ENCODE measurements at places on chromosomes 4 and X.

- DNase-seq, result no peak
Observed at GRCh38 chr4:188934320-188934962, 795.2 kb downstream of the TRIML1 start.

DNA sequence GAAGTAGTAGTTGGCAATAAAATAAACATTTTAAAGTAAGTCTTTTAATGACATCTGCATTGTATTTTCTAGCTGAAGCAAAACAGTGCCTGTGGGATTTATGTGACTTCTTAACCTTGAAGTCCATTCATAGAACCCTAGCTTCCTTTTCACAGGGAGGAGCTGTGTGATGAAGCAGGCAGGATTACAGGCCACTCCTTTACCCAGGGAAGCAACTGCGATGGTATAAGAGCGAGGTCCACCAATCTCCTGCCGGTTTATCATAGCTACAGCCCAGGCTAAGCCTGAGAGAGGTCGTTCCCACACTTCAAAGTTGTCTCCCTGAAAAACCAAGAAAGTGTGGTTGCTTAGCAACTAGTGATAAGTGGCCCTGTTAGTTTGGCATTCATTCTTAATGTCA is 7.0 kb downstream of the RPL36A start:
- no peak for DNase-seq

GRCh38 chr4:22635692-22636091 is 57.0 kb upstream of the GBA3 start:
- DNase-seq, result no peak

- DNase-seq, result no peak
Observed at GRCh38 chrX:149950681-149951080, 12.4 kb upstream of the EOLA2 start.

- DNase-seq, result no peak
Observed at GRCh38 chr4:110540982-110541451, 65.1 kb downstream of the ENPEP start.

GRCh38 chrX:34956916-34957315 is 14.3 kb downstream of the FAM47B start:
- no peak for DNase-seq

- DNase-seq, result no peak
Observed at GRCh38 chr4:68907245-68907644, 44.4 kb downstream of the UGT2A3 start.

- peak; percentile 1 for DNase-seq
Observed at GRCh38 chr4:53196882-53197771, 168.7 kb downstream of the SCFD2 start.

DNA sequence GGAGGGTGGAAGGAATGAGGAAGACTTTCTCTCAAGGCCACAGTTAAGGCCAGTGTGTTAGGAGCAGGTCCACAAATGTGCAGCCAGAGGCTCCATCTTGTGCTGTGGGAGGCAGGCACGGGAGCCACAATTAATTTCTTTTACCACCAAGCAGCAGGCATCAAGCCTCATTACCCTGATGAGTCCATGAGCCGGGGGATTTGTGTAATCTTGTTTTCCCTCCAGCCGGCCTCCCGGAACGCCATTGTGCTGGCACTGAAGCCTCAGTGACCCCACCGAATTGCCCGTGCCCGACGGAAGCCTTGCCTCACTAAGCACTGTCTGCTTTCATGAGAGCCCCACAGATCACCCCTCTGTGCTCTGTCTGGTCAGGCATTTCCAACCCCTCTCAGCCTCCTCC is 154.7 kb upstream of the STX18 start:
- DNase-seq, result no peak

- no peak for DNase-seq
Observed at GRCh38 chr4:121688701-121689100, 8.1 kb downstream of the ANXA5 start.

DNA sequence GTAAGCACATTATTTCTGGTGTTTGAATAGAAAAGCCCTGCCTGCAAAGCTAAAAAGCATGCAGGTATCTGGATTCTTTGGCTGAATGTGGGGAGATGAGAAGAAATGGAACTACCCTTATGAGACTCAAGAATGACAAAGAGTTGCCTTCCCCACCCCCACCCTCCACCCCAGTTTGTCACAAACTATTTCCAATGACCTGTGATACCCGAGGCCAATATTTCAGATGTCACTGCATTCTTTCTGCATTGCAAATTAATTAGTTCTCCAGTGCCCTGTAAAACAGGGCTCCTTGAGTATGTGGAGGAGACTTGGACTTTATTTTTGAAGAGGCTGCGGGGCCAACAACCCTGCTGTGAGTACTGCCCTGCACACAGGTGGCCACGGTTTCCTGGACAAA is 116.4 kb downstream of the ZNF827 start:
- DNase-seq, result no peak

GRCh38 chr4:182826391-182826790 is 90.8 kb downstream of the DCTD start:
- DNase-seq, result no peak

GRCh38 chr4:164937576-164938270 is 39.7 kb downstream of the TRIM61 start:
- no peak for DNase-seq

- no peak for DNase-seq
Observed at GRCh38 chr4:13856387-13856786, 228.9 kb upstream of the BOD1L1 start.

DNA sequence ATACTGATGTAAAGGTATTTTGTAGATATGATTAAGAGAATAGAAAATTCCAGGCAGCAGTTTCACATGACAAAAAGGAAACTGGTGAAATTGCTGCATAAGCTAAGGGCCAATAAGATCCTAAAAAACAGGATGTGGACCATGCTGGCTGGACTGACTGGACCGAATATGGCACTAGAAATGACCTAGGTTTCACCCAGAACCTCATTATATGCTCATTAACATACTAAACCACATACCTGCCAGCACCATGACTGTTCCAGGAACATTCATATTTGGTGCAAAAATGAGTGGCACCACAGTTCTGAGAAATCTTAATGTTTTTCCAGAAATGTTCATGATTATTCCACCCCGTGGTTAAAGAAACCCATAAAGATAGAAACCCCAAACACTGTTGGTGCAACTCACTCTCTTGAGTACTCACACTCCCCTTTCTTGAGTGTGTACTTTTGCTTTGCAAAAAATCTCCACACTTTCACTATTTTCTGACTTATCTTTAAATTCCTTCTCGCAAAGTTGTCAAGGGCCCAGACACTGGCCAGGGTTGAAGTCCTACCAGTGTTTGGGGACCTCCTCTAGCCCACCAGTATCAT is 74.0 kb downstream of the FANCB start:
- DNase-seq, result no peak

Data from GM12892 (cell line).